ENCODE measurements at places on chromosomes 12 and 14. TPM values are rescaled to one million over a fixed set of nuclear protein-coding genes. Genes with fewer than 3 reads are reported as not detected.

DNA sequence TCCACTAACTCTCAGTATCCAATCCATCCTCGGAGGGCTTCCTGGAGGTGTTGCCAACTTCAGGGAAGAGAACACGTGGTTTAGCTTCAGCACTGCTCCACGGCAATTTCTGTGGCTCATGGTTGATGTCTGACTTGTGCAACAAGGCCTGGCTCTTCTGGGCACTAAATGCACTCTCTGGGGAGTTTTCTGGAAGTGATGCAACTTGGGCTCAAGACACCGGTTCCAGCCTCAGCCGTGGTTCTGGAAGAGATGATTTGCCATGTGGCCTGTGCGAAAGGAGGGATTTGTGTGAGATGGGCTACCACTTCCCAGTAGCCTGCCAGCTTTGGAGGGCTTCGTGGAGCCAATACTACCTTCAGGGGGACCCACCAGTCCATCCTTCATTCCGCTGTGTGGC lies 118.6 kb upstream of the RTL1 start:
- H3K27me3 ChIP-seq = no peaks in the 10 kb centered on the region
- H3K36me3 ChIP-seq = no peaks in the 10 kb centered on the region
- H3K4me1 ChIP-seq = peaks cover 9% of the 10 kb centered on the region
- no peak for DNase-seq
- no peak overlapping the region for H3K4me3 ChIP-seq
- no peak overlapping the region for H3K27ac ChIP-seq

GRCh38 chr14:105324871-105325270 lies 10.3 kb downstream of the PACS2 start:
- no peak overlapping the region for H3K27ac ChIP-seq
- H3K4me3 ChIP-seq = no peak overlapping the region
- DNase-seq = no peak
- H3K36me3 ChIP-seq = peaks cover 6% of the 10 kb centered on the region
- peaks cover 8% of the 10 kb centered on the region for H3K4me1 ChIP-seq

GRCh38 chr12:77572371-77572770 lies 258.3 kb upstream of the NAV3 start:
- H3K4me3 ChIP-seq = no peak overlapping the region
- no peaks in the 10 kb centered on the region for H3K36me3 ChIP-seq
- H3K27me3 ChIP-seq = no peaks in the 10 kb centered on the region
- DNase-seq = peak; percentile 30
- H3K4me1 ChIP-seq = peaks cover 5% of the 10 kb centered on the region

DNA sequence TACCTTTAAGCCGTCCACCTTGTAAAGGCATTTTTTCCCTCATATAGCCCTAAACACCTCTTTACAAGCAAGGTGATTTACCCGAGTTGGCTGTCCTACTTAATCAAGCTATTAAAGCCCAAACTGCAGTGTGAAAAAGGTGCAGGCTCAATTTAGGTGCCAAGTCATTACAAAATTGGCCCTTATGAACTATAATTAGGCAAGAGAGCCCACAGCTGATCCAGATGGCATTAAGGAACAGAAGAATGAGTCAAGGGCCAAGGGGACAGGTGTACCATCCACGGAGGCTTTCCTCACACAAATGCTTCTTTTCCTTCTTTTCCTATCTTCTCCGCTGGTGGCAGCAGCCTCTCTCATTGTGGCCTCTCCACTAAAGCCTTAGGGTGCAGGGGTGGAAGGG lies 90.5 kb downstream of the TTC8 start:
- no peaks in the 10 kb centered on the region for H3K36me3 ChIP-seq
- H3K27me3 ChIP-seq = no peaks in the 10 kb centered on the region
- H3K4me1 ChIP-seq = no peaks in the 10 kb centered on the region
- H3K27ac ChIP-seq = no peak overlapping the region
- DNase-seq = no peak

GRCh38 chr14:84029720-84030119 lies 1500.2 kb upstream of the FLRT2 start:
- H3K36me3 ChIP-seq = no peaks in the 10 kb centered on the region
- H3K27ac ChIP-seq = no peak overlapping the region
- H3K27me3 ChIP-seq = no peaks in the 10 kb centered on the region
- no peak for DNase-seq
- no peak overlapping the region for H3K4me3 ChIP-seq

GRCh38 chr12:70068743-70069142 lies 174.5 kb upstream of the CNOT2 start:
- H3K4me1 ChIP-seq = no peaks in the 10 kb centered on the region
- no peak overlapping the region for H3K27ac ChIP-seq
- DNase-seq = no peak
- no peaks in the 10 kb centered on the region for H3K36me3 ChIP-seq

DNA sequence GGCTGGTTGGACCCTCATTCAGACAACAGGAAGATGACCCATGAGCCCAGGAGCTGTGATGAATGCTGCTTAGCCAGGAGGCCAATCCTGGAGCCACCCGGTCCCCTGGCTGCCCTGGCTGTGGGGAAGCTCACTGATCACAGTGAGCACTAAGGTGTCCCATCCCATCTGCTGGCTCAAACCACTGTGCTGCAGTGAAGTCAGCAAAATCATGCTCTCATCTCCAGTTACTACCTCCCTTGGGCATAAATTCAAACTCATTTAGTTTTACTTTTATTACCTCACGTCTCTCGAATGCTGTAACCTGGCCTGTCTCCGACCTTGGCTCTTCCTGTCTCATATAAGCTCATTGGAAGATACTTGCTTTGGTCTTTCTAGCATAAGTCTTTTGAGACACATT lies 112.4 kb downstream of the APAF1 start:
- no peaks in the 10 kb centered on the region for H3K27me3 ChIP-seq
- peaks cover 8% of the 10 kb centered on the region for H3K4me1 ChIP-seq

DNA sequence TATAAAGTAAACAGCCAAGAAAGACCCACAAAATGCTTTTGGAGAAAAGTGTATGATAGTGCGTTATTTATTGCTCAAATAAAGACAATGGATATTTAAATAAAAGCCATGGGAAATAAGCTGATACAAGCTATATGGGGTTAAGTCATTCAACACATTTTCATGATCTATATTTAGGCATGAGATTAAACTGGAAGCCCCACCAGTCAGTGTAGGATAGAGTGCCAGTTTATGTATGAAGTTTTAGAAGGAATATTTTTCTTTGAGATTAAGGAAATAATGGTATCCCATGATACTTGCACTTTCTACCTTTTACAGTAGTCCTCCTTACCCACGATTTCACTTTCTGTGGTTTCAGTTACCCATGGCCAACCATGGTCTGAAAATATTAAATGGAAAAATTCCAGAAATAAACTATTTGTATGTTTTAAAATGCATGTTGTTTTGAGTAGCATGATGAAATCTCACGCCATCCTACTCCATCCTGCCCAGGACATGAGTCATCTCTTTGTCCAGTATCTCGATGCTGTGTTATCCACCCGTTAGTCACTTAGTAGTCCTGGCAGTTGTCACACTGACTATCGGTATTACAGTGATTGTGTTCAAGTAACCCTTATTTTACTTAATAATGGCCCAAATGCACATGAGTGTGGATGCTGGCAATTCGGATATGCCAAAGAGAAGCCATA lies 22.3 kb downstream of the SYT1 start:
- no peaks in the 10 kb centered on the region for H3K36me3 ChIP-seq
- peak; percentile 86 for DNase-seq
- H3K27ac ChIP-seq = peak overlapping the region; percentile 96
- H3K4me1 ChIP-seq = peaks cover 14% of the 10 kb centered on the region

DNA sequence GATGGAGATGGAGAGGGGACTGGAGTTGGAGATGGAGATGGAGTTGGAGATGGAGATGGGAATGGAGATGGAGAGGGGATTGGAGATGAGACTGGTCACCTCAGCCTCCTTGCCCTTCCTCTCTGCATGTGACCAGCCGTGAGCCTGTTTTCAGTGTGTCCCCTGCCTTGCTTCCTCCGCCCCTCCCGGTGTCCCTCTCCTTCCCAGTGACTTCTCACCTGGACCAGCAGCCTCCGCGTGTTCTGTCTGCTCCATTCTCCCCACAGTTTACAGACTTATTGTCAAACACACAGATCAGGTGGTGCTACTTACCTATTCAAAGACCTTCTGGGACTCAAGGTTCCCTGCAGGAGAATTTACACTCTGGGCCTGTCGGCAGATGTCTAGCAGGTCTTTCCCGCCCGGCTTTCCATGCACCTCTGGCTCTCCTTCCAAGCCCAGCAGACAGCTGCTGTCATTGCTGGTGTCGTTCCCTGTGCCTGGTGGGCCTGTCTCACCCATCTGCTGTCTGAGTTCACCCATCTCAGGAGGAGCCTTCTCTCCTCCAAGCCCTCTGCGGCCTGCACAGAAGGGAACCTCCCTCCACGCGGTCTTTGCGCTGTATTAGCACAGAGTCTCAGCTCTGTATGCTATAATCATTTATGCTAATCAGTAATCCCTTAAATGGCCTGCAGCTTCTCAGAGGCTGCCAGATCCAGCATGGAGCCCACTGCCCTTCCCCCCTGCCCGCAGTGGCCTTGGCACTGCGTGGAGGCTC lies 62.1 kb downstream of the ADGRD1 start:
- H3K27me3 ChIP-seq = peaks cover 53% of the 10 kb centered on the region
- H3K36me3 ChIP-seq = no peaks in the 10 kb centered on the region
- no peaks in the 10 kb centered on the region for H3K4me1 ChIP-seq
- no peak for DNase-seq
- no peak overlapping the region for H3K27ac ChIP-seq

- no peaks in the 10 kb centered on the region for H3K27me3 ChIP-seq
- H3K4me1 ChIP-seq = peaks cover 11% of the 10 kb centered on the region
- peak overlapping the region; percentile 98 for H3K4me3 ChIP-seq
- H3K27ac ChIP-seq = peak overlapping the region; percentile 98
- no peak for DNase-seq
These were observed 33.8 kb downstream of the WBP11 start for GRCh38 chr12:14769466-14769968.

GRCh38 chr14:70801836-70802235 lies 7.5 kb downstream of the MAP3K9 start:
- H3K27me3 ChIP-seq = no peaks in the 10 kb centered on the region
- no peak for DNase-seq
- no peak overlapping the region for H3K27ac ChIP-seq
- H3K36me3 ChIP-seq = peaks cover 28% of the 10 kb centered on the region
- no peak overlapping the region for H3K4me3 ChIP-seq

DNA sequence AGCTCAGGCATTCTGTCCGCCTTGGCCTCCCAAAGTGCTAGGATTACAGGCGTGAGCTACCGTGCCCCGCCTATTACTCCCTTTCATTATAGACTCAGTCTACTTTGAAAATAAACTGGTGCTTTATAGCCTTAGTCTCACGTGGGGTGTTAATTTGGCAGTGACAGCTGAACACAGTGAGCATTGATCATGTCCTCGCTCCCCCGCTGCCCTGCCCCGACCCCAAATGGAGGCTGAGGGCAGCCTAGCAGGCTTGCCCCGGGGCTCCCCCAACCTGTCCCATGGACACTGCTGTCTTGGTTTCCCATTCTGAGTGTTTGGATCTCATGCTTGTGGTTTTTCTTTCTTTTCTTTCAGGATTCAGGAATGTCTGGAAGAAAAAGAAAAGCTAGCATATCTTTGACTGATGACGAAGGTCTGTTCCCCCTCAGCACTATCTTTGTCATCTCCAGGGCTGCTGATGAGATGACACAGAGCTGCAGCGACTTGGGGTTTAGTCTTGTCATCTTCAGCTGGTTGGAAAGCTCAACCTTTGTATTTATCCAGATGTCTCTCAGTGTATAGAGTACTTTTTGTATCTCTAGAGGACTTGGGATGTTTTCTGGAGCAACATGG lies 42.2 kb downstream of the EP400 start:
- no peak overlapping the region for H3K4me3 ChIP-seq
- H3K27me3 ChIP-seq = no peaks in the 10 kb centered on the region
- H3K36me3 ChIP-seq = peaks cover 82% of the 10 kb centered on the region
- H3K27ac ChIP-seq = no peak overlapping the region

GRCh38 chr12:112907415-112908157 lies 824 bp downstream of the OAS1 start:
- H3K36me3 ChIP-seq = no peaks in the 10 kb centered on the region
- peaks cover 39% of the 10 kb centered on the region for H3K4me1 ChIP-seq
- H3K27me3 ChIP-seq = no peaks in the 10 kb centered on the region
- peak overlapping the region; percentile 72 for H3K27ac ChIP-seq
- no peak for DNase-seq
- H3K4me3 ChIP-seq = peak overlapping the region; percentile 73

GRCh38 chr12:94386422-94386821 lies 73.2 kb downstream of the CEP83 start:
- H3K4me3 ChIP-seq = no peak overlapping the region
- H3K27ac ChIP-seq = no peak overlapping the region
- H3K4me1 ChIP-seq = no peaks in the 10 kb centered on the region
- no peaks in the 10 kb centered on the region for H3K27me3 ChIP-seq

GRCh38 chr12:46500673-46501072 lies 128.1 kb upstream of the SLC38A2 start:
- H3K27me3 ChIP-seq = no peaks in the 10 kb centered on the region
- no peaks in the 10 kb centered on the region for H3K4me1 ChIP-seq
- H3K4me3 ChIP-seq = no peak overlapping the region
- H3K27ac ChIP-seq = no peak overlapping the region

GRCh38 chr12:47590771-47591360 lies 115.0 kb downstream of the RPAP3 start:
- H3K36me3 ChIP-seq = no peaks in the 10 kb centered on the region
- DNase-seq = no peak
- no peaks in the 10 kb centered on the region for H3K4me1 ChIP-seq
- no peak overlapping the region for H3K4me3 ChIP-seq
- no peaks in the 10 kb centered on the region for H3K27me3 ChIP-seq

GRCh38 chr12:75894965-75895754 lies 136.4 kb downstream of the PHLDA1 start:
- H3K4me1 ChIP-seq = peaks cover 13% of the 10 kb centered on the region
- H3K4me3 ChIP-seq = no peak overlapping the region
- H3K36me3 ChIP-seq = no peaks in the 10 kb centered on the region
- H3K27ac ChIP-seq = no peak overlapping the region

GRCh38 chr12:58189030-58189429 lies 247.7 kb downstream of the ATP23 start:
- no peak overlapping the region for H3K27ac ChIP-seq
- H3K36me3 ChIP-seq = no peaks in the 10 kb centered on the region

GRCh38 chr12:98817742-98818141 lies 172.7 kb downstream of the APAF1 start:
- H3K4me3 ChIP-seq = no peak overlapping the region
- DNase-seq = no peak
- H3K27me3 ChIP-seq = no peaks in the 10 kb centered on the region

- H3K27ac ChIP-seq = no peak overlapping the region
- DNase-seq = no peak
- no peak overlapping the region for H3K4me3 ChIP-seq
- no peaks in the 10 kb centered on the region for H3K27me3 ChIP-seq
- H3K36me3 ChIP-seq = no peaks in the 10 kb centered on the region
These were observed 10.0 kb downstream of the SLC38A4 start for GRCh38 chr12:46815809-46816208.

- H3K4me1 ChIP-seq = peaks cover 47% of the 10 kb centered on the region
- DNase-seq = peak; percentile 33
- peaks cover 19% of the 10 kb centered on the region for H3K36me3 ChIP-seq
- no peak overlapping the region for H3K4me3 ChIP-seq
These were observed 110.1 kb downstream of the GPR135 start for GRCh38 chr14:59355091-59355490.

GRCh38 chr12:88144037-88144436 lies 1.9 kb downstream of the TMTC3 start:
- H3K27ac ChIP-seq = peak overlapping the region; percentile 50
- peak overlapping the region; percentile 96 for H3K4me3 ChIP-seq
- H3K4me1 ChIP-seq = peaks cover 24% of the 10 kb centered on the region
- no peak for DNase-seq

Gene KLRB1
- total RNA-seq = not detected

Gene RAD9B
- total RNA-seq = 1.0 TPM

Gene EXD2
- 17.7 TPM for total RNA-seq

Gene KCNA5
- not detected for total RNA-seq

Gene MNAT1
- 57.5 TPM for total RNA-seq

Gene RNFT2
- total RNA-seq = 7.2 TPM

Gene PTPRB
- 0.69 TPM for total RNA-seq

Gene OR4E2
- total RNA-seq = not detected

Gene ITPR2
- total RNA-seq = 14.3 TPM

Gene INSM2
- total RNA-seq = 0.10 TPM

Gene AVPR1A
- not detected for total RNA-seq

Gene TPPP2
- total RNA-seq = not detected

Gene KRT82
- not detected for total RNA-seq

Gene GSG1
- not detected for total RNA-seq

Gene FERMT2
- total RNA-seq = 62.7 TPM

Measured in MCF 10A (cell line).